ENCODE measurements at places on chromosomes 2 and 18.

- DNase-seq, result no peak
Measured at GRCh38 chr2:75537658-75538057, 23.1 kb downstream of the EVA1A start.

DNA sequence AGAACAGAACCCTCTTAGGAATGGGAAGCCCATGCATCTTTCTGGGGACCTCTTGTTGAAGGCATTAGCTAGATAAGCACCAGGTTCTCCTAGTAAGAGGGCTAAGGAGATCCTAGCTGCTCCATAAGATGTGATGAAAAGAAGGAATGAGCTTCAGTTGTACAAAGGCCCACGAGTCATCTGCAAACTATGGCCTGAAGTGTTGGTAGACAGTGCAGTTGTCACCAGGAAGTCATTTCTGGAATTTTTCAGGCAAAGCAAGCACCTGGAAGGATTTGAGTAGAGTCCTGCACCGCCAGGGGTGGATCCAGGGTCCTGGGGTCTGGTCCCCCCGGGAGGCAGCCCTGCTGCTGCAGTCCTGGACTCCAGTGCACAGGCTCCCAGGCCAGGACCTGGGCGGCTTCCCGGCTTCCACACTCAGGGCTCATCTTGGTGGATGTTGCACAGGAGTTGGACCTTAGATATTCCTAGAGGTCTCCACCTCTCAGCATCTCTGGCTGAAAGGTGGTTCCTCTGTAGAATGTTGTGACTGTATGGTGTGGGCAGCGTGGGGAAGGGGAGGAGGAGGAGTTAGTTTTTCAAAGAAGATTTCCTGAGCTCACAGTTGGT is 85.3 kb downstream of the LDLRAD4 start:
- DNase-seq, result no peak

GRCh38 chr2:54806975-54807374 is 83.5 kb downstream of the EML6 start:
- DNase-seq, result no peak

GRCh38 chr2:229027353-229028105 is 243.6 kb downstream of the PID1 start:
- no peak for DNase-seq

- no peak for DNase-seq
Measured at GRCh38 chr2:133360190-133360589, 208.1 kb downstream of the NCKAP5 start.
